ENCODE measurements at places on chromosomes 12 and 14. TPM values are rescaled to one million over a fixed set of nuclear protein-coding genes. Genes with fewer than 3 reads are reported as not detected.

VRK1 gene
- total RNA-seq: 110 TPM

IL31 gene
- not detected for total RNA-seq

TSPAN19 gene
- total RNA-seq: not detected

RBP5 gene
- total RNA-seq: not detected

DNA sequence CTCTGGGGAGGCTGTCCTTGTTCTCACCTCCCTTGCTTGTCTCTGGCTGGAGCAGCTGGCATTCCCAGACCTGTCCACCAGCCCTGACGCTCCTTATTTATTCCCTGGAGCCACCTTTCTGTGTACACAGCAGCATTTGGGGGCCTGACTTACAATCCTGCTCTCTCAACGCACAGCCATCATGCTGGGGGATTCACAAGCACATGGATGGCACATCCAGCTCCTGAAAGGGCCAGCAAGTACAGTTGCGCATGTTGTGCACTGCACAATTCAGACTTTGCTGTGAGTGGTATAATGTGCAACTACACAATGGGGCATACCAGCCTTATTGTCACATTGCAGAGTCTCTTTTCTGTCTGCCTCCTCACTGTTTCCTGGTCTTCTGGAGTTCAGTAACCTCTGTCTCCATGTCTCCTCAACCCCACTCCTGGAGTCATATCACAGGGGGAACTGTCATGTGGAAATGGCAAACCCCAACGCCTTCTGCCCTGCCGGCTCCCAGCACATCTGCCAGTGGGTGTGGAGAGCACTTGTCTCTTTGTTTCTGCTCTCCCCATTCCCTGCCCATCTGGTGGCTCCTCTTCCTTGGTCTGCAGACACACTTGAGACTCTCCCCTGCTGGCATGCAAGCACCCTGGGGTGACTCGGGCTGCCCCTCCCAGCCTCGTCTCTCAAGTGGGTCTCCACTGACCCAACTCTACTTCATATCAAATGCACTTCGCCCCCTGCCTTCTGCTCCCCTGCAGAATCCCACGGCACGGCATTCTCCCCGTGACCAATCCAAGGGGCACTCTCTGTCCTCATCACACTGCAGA, 41.2 kb upstream of the MEG3 start:
- H3K36me3 ChIP-seq: no peaks in the 10 kb centered on the region
- DNase-seq: no peak

- H3K27ac ChIP-seq: no peak within 1 kb of the TSS
- no peaks in the 10 kb centered on the region for H3K36me3 ChIP-seq
- no peaks in the 10 kb centered on the region for H3K27me3 ChIP-seq
- peak within 1 kb of the TSS; percentile 63 for H3K4me3 ChIP-seq
- peak; percentile 54 for DNase-seq
Observed at GRCh38 chr12:62934799-62935674, at the start of gene PPM1H. Gene PPM1H (minus strand): TSS chr12:62935150. CDS start chr12:62934736, 414 bp downstream.

GRCh38 chr14:74621556-74621955, 9.5 kb upstream of the LTBP2 start:
- H3K27ac ChIP-seq: no peak overlapping the region
- no peaks in the 10 kb centered on the region for H3K36me3 ChIP-seq
- H3K4me1 ChIP-seq: peaks cover 12% of the 10 kb centered on the region
- H3K4me3 ChIP-seq: no peak overlapping the region
- H3K27me3 ChIP-seq: no peaks in the 10 kb centered on the region

DNA sequence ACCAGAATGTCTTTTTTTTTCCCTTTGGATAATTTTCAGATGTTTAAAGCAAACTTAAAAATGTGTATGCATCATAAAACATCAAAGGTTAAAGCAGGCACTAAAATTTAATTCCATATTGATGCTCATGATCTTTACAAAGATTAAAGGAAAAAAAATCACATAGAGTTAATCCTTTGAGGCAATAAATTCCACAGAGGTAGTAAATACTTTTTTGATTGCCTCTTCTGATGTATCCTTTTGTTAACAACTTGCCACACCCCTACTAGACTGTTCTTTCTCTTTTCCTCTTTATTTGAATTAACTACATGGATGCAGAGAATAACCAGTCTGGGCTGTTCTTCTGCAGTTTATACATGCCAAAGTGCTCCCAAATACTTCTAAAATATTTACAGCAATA, 45.2 kb upstream of the KCNJ8 start:
- no peaks in the 10 kb centered on the region for H3K36me3 ChIP-seq
- DNase-seq: no peak
- H3K4me1 ChIP-seq: no peaks in the 10 kb centered on the region
- no peak overlapping the region for H3K27ac ChIP-seq
- H3K27me3 ChIP-seq: no peaks in the 10 kb centered on the region

DNA sequence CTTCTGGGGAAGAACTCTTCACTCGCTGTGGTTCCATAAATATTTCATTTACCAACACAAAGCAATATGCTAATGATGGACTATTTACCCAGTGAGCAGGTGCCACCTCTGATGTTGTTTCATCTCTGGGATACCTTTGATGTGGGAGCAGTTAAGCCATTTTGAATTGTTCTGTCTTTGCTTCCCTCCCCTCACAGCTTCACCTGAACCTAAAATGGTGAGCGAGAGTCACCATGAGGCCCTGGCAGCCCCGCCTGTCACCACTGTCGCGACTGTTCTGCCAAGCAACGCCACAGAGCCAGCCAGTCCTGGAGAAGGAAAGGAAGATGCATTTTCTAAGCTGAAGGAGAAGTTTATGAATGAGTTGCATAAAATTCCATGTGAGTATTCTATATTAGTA, 352.7 kb downstream of the SYT1 start:
- H3K4me1 ChIP-seq: no peaks in the 10 kb centered on the region
- H3K4me3 ChIP-seq: no peak overlapping the region
- DNase-seq: no peak

DNA sequence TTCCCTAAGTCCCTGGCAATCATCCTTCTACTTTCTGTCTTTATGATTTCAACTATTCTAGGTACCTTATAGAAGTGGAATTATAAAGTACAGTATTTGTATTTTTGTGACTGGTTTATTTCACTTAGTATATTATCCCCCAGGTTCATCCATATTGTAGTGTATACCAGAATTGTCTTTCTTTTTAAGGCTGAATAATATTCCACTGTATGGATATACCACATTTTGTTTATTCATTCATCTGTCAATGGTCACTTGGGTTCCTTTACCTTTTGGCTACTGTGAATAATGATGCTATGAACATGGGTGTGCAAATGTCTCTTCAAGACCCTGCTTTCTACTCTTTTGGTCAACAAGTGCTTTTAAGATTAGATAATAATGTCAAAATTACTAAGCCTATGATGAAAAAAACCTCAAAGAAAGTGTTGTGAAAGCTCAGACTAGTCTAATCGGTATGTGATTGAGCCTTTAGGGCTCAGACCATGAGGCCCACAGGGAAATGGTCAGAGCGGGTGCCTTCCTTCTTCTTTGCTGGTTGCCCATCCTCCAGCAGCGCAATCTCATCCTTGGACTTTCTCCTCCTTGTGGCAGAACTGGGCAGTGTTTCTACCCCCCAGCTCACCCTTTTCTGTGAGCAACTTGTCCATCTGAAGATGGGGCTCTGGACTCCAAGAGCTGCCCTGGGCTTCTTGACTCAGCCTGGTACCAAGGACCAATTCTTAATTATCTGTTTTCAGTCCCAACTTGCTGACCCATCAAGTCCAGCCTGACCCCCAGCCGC, 105.4 kb downstream of the TTC8 start:
- no peak overlapping the region for H3K27ac ChIP-seq
- no peaks in the 10 kb centered on the region for H3K4me1 ChIP-seq
- H3K36me3 ChIP-seq: no peaks in the 10 kb centered on the region
- no peaks in the 10 kb centered on the region for H3K27me3 ChIP-seq

DNA sequence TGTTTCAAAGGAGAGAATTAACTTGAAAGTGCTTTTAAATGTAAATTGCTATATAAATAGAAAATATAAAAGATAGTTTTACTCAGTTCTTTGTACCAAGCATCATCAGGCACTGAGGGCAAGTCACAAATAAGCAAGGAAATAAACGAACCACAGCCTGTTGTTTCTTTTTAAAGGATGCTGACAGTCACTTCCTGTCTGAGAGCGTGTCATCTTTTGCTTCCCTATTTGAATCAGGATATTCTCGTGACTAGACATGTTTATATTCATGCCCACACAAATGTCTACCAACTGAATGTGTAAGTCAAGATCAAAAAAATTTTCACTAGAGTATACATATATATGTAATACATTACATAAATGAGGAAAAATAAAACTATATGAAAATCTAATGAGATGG, 31.4 kb upstream of the SLC2A13 start:
- no peak overlapping the region for H3K27ac ChIP-seq
- no peaks in the 10 kb centered on the region for H3K27me3 ChIP-seq
- no peak overlapping the region for H3K4me3 ChIP-seq
- no peak for DNase-seq
- H3K4me1 ChIP-seq: no peaks in the 10 kb centered on the region
- no peaks in the 10 kb centered on the region for H3K36me3 ChIP-seq

- no peak overlapping the region for H3K27ac ChIP-seq
- peaks cover 7% of the 10 kb centered on the region for H3K4me1 ChIP-seq
- no peak for DNase-seq
- no peaks in the 10 kb centered on the region for H3K36me3 ChIP-seq
- no peak overlapping the region for H3K4me3 ChIP-seq
Observed at GRCh38 chr14:70827347-70827746, 18.0 kb upstream of the MAP3K9 start.

- no peak overlapping the region for H3K4me3 ChIP-seq
- H3K36me3 ChIP-seq: peaks cover 27% of the 10 kb centered on the region
- peak overlapping the region; percentile 44 for H3K27ac ChIP-seq
- H3K27me3 ChIP-seq: no peaks in the 10 kb centered on the region
Observed at GRCh38 chr12:19227190-19227879, 97.8 kb downstream of the PLEKHA5 start.

- no peak for DNase-seq
- no peaks in the 10 kb centered on the region for H3K27me3 ChIP-seq
- H3K27ac ChIP-seq: no peak overlapping the region
- H3K36me3 ChIP-seq: no peaks in the 10 kb centered on the region
- peaks cover 95% of the 10 kb centered on the region for H3K4me1 ChIP-seq
- no peak overlapping the region for H3K4me3 ChIP-seq
Observed at GRCh38 chr12:49899286-49899843, 4.3 kb downstream of the FAIM2 start.

DNA sequence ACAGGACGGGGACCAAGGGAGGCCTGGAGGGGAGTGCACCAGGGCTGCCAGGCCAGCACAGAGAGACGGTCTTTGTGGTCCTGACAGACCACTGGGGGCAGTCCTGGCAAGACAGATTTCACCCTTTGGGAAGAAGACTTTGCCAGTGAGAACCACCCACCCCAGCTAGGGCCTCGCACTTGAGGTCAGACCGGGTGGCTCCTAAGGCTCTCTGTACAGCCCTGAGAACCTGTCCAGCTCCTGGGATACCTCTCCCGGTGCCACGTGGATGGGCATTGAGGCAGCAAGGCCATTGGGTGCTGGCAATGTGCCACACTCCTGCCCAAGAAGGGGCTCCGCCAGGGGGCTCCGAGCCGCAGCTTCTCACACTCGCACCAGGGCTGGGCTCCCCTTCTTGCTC, 42.4 kb downstream of the DEGS2 start:
- DNase-seq: no peak
- H3K4me3 ChIP-seq: no peak overlapping the region
- H3K4me1 ChIP-seq: no peaks in the 10 kb centered on the region
- H3K27me3 ChIP-seq: no peaks in the 10 kb centered on the region
- H3K36me3 ChIP-seq: no peaks in the 10 kb centered on the region

DNA sequence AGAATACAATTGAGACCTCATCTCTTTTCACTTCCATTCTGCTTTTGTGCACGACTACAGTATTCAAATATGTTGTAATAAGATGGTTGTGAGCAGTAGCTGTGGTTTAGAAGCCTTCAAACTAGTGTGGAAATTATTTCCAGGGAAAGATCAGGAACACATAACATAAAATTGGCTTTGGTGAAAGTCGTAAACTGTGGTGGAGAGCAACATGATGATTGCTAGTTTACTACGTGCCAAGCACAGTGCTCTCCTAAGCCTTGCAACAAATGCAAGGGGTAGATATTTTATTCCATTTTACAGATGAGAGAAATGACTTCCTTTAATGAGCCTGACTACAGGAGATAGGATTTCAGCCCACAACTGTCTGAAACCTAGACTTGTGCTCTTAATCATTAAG, 172.4 kb upstream of the LMNTD1 start:
- DNase-seq: no peak
- H3K4me1 ChIP-seq: no peaks in the 10 kb centered on the region
- H3K4me3 ChIP-seq: no peak overlapping the region
- no peaks in the 10 kb centered on the region for H3K36me3 ChIP-seq

GRCh38 chr14:89477391-89477790, 60.4 kb upstream of the FOXN3 start:
- no peak overlapping the region for H3K27ac ChIP-seq
- H3K4me3 ChIP-seq: no peak overlapping the region
- no peaks in the 10 kb centered on the region for H3K4me1 ChIP-seq

- H3K36me3 ChIP-seq: no peaks in the 10 kb centered on the region
- no peak for DNase-seq
- H3K27me3 ChIP-seq: no peaks in the 10 kb centered on the region
- H3K27ac ChIP-seq: no peak overlapping the region
- H3K4me3 ChIP-seq: no peak overlapping the region
Observed at GRCh38 chr14:58697930-58698642, 60.3 kb downstream of the DACT1 start.

DNA sequence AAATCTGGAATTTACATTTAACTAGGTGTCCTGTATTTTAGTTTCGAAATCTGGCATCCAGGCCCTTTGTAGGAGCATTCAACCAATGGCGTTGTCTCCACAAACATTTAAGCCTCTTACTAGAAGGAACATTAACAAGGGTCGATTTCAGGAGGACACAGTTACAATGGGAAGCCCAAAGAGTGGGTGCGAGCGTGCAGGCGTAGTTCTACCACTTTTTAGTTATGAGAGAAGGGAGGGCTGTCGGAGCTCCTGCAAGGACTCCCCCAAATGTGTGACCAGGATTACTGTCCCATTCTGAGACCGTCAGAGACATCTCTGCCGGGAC, 365 bp upstream of the ABHD4 start:
- peak overlapping the region; percentile 83 for H3K4me3 ChIP-seq
- H3K27me3 ChIP-seq: no peaks in the 10 kb centered on the region
- H3K4me1 ChIP-seq: peaks cover 41% of the 10 kb centered on the region

DNA sequence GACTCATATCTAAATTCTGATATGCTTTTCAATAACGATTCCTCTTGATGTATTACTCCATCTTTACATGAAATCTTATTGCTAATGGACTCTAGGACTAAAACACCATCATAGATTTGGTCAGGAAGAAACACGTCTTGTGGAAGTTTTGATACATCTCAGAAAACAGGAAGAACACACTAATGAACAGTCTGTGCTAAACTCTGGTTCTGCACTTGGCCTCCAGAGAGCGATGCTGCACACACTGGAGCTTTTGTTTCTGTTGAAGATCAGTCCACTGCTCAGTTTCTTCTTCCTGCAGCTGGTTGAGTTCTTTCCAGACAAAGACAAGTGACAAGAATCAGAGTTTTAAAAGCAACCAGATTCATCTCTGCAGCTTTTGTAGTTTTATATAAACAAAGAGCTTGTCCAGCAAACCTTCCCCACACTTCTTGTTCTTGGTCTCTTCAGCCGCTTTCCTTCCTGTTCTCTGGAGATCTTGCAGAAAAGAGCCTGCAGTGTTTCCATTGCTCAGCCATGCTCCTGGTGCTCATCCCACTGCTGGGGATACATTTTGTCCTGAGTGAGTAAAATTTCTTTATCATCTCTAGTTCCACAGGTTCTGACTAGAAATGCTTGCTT, 229.1 kb upstream of the OR4E1 start:
- no peaks in the 10 kb centered on the region for H3K27me3 ChIP-seq
- no peaks in the 10 kb centered on the region for H3K36me3 ChIP-seq
- no peaks in the 10 kb centered on the region for H3K4me1 ChIP-seq
- H3K27ac ChIP-seq: no peak overlapping the region
- H3K4me3 ChIP-seq: no peak overlapping the region
- DNase-seq: peak; percentile 63

GRCh38 chr14:99524091-99524661, 43.0 kb downstream of the CCNK start:
- H3K4me3 ChIP-seq: no peak overlapping the region
- no peaks in the 10 kb centered on the region for H3K27me3 ChIP-seq
- DNase-seq: no peak
- peaks cover 11% of the 10 kb centered on the region for H3K4me1 ChIP-seq

All from Karpas-422 (cell line).